ENCODE measurements at places on chromosomes 2 and 18.

GRCh38 chr2:215728504-215729065, 284.8 kb downstream of the MREG start:
- DNase-seq, result no peak

GRCh38 chr2:108920-109809, 62.9 kb upstream of the FAM110C start:
- DNase-seq, result no peak

GRCh38 chr2:238562446-238562845, 135.7 kb downstream of the ASB1 start:
- no peak for DNase-seq

- no peak for DNase-seq
Observed at GRCh38 chr2:105969552-105969951, 224.5 kb downstream of the UXS1 start.

- DNase-seq, result no peak
Observed at GRCh38 chr18:32271672-32272208, 81.9 kb downstream of the MEP1B start.

- DNase-seq, result no peak
Observed at GRCh38 chr2:144254342-144255235, 265.3 kb downstream of the ZEB2 start.

GRCh38 chr2:205959521-205959920, 126.5 kb downstream of the INO80D start:
- DNase-seq, result no peak

GRCh38 chr2:214591366-214591765, 180.5 kb downstream of the VWC2L start:
- DNase-seq, result no peak

DNA sequence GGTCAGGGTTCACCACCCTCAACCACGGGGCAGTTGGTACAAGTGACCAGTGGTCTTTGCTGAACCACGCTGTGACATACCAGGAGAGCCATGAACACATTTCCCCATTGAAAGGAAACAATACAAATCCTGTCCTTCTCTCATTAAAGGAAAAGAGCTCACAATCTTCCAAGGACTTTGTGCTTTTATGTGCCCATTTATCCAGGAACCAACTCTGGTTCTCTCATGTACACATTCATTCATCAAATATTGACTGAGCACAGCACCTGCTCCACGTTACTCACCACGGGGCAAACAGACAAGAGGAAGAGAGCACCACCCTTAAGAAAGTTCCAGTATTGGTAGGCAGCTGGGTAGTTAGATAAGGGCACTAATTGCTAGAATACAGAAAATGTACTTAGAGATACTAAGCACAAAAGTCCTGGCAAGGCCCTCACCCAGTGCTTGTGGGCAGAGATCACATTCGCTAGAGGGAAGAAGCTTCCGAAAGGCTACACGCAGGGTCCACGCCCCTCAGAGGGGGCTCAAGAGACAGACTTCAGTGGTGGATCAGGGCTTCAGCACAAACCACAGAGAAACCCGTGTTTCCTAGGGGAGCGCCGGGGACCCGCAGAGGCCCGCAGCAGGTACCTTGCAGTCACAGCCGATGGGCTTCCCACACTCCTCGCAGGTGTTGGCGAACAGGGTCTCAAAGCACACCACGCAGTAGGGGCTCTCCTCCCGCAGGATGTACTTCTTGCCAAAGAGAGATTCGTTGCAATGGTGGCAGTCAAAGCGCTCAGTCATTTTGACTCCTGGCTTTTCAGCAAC, 12.9 kb downstream of the FHL2 start:
- DNase-seq, result no peak

DNA sequence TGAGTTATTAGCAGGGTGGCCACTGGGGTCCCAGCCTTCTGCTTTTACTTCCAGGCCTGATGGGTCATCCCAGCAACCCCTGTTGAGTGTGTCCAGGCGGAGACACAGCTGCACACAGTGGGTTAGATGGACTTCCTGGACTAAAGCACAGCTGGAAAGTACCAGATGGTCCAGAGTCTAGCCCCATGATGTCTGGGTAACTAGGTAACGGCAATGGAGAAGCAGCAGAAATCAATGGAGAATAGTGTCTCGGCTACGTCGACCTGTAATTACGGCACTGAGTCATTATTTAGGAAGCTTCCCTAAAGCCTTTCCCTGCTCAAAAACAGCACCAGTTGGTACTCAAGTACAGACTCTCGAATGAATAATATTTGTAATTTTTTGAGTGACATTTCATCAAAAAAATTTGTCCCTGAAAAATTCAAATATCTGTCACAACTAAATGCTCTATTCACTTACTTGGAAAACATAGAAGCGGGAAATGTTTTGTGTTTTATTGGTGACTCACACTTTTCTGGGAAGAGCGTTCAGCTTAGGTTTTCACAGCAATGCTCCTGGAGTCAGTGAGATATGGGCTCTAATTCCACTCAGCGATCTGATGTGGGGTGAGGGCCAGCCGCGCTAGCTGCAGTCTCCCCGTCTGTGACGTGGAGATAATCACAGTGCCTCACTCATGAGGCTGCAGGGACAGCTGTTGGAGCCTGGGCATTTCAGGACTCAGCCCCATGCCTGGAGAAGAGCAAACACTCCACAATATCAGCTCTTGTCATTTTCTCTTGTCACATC, 16.2 kb upstream of the ARL4C start:
- DNase-seq, result no peak

DNA sequence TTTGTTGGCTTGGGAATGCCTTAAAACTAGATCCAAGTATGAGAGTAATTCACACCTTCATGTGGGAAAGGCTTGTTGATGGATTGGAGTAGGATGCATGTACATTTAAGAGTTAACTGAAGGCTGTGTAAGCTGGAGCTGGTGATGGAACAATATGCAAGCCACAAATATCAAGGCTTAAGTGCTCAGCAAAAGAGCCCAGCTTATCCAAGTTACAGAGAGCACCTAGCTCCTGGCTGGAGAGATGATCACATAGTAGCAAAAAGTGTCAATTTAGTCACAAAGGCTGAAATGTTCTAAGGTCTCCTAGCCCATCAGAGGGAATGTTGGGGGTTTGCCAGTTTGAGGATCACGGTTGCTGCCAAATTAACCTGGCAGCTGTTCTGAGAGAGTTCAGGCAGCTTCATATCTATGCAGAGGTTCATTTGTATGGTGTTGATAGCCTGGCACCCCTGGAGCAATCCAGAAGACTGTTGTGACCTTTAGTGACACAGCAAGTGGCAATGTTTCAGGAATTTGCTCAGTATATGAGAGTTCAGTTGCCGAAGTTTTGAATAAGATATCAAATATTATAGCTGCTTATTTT, 228.2 kb downstream of the DOK6 start:
- no peak for DNase-seq

DNA sequence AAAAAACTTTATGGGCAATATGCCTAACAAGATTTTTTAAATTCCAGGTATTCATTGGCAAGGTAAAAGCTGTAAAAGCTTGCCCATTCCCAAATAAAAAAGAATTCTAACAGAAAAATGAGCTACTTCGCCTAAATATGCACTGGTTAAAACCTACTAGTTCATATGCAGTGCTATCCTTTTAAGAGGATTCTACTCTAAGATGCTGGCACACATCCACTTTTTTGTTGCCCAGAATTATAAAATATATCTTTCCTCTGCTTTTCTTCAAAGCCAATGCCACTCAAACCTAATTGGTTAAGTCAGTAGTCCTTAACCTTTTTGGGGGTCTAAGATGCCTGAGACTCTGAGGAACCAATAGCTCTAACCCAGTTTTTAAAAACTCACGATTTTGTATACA, 3.2 kb downstream of the XPO1 start:
- no peak for DNase-seq

DNA sequence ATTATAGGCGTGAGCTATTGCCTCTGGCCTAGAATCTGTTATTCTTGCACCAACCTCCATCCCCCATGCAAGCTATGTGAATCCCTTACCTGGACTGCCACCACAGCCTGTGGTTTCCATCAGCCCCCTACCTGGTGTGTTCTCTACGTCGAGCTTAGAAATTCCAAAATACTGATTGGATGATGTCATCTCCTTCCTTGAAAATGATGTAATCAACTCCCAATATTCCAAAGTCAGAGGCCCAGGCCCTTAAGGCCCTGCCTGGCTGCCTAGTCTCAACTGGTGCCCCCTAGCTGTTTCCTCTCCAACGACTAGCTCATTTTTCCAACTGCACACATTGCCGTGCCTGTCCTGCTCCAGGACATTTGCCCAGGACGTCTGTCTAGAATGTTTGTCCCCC, 41.3 kb upstream of the GBX2 start:
- DNase-seq, result no peak

DNA sequence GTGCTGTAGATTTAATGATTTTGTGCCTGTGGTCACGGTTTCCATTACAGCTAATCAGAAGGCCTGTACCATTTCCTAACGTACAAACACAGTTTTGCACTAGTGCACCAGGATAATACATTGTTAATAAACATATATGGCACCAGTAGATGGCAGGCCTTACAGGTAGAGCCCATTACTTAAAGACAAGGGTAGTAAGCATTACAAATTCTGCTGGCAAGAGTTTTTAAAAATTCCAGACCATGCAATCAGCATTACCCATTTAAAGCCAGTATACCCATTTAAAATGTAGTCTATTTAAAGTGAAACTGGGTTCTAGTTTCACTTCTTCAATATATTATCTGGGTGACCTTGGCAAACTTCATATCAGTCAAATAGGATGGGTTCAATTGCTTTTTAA, 224.2 kb downstream of the NUP35 start:
- DNase-seq, result no peak
